ENCODE measurements at places on chromosomes 1 and 21.

DNA sequence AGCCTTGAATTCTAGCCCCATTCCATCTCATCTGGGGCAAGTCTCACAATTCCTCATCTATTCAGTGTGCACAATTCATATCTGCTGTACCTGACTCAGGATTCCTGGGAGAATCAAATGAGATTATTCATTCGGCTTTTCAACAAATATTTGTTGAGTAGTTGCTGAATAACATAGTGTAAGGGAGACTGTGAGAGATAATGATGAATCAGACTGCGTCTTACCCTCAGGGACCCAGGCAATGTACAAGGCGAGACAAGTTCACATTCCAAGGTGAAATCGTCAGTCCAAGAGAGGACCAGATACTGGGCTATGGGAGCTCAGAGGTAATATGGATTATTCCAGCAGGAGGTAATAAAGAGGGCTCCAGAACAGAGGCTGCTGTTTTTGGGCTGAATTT lies 67.8 kb upstream of the SMYD2 start:
- no peak for DNase-seq

- DNase-seq: no peak
Observed at GRCh38 chr1:82160036-82160435, 359.3 kb downstream of the ADGRL2 start.

GRCh38 chr1:204991342-204991844 lies 51.6 kb upstream of the CNTN2 start:
- peak; percentile 73 for DNase-seq

DNA sequence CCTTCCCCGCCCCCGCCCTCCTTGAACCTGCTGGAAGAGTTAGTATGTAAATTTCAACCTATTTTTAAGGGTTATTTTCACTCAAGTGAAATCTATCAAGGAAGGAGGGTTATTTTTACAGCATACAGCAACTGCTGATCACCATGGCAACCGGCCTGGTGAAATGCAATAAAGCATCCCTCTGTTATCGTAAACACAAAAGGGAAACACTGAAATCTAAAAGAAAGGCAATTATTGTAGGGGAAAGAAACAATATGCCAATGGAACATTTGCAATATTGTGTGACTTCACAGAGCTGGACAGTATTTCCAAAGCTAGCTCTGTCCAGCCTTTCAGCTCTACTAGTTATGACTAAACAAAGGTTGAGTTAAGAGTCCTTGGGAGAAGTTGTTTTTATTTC lies 588.3 kb upstream of the PBX1 start:
- DNase-seq: no peak

- no peak for DNase-seq
Observed at GRCh38 chr1:233607252-233608119, 6.4 kb upstream of the KCNK1 start.

DNA sequence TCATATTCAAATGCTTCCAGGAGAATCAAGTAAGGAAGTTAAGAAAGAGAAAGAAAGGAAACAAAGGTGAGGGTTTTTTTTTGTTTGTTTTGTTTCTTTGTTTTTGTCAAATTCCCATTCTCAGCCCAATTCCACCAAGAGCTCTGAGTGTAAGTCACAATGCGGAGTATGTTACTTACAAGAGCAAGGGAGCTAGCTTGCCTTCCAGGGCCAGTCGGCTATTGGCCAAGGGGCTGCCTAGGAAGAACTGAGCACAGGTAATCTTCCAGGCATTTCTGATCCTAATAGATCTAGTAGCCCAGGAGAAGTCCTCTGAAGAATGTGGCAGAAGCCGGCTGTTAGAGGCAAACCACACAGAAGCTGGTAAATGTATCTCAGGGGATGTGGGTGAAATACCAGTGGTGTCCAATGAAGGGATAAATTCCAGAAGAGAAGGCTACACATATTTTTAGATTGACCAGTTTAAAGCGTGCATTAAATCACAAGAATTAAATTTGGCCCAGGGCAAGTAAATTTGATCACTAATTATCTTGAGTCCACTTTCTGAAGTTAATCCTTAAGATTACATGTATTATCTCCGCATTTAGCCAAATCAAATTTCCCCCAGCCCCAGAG lies 239.6 kb upstream of the ADAMTS5 start:
- peak; percentile 19 for DNase-seq

DNA sequence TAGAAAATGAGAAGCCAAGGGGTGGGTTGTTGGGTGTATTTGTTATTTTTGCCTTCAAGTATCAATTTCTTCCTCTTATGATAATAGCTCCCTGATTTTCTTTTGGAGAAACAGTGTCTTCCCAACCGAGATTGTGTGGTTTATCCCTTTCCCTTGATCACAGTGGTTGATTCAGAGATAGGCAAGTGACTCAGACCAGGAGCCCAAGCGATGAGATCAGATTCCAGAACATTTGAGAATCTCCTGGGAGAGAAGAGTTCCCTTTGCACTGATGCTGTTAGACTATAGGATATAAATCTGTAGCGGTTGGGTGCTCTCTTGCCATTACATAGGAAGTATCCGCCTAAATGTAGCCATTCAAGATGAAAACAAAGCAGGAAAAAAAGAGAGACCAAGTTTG lies 90.1 kb upstream of the WDR26 start:
- DNase-seq: no peak

- no peak for DNase-seq
Observed at GRCh38 chr1:45172005-45172404, 34.4 kb downstream of the ZSWIM5 start.

GRCh38 chr1:244056577-244056976 lies 5.5 kb downstream of the ZBTB18 start:
- no peak for DNase-seq
